ENCODE measurements at places on chromosomes 1 and 21. TPM values are rescaled to one million over a fixed set of nuclear protein-coding genes. Genes with fewer than 3 reads are reported as not detected.

DNA sequence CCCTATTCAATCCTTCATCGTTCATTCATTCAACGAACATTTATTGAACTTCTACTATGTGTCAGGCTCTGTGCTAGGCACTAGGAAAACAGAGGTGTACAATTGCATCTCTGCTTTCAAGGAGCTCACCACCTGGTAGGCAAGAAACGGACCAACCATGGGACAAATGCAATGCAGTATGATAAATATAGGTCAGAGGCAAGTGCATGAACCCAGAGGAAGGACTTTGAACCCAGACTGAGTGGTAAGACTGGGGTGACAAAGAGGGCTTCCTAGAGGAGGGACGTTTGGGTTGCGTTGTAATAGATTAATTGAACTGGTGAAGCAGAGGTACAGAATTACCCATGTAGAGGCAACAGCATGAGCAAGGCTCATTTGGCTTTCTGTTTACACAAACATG is 16.4 kb downstream of the CD2 start:
- H3K4me3 ChIP-seq, result no peak overlapping the region
- no peak for DNase-seq
- no peaks in the 10 kb centered on the region for H3K27me3 ChIP-seq
- H3K36me3 ChIP-seq, result no peaks in the 10 kb centered on the region

- H3K27ac ChIP-seq, result no peak overlapping the region
- H3K4me3 ChIP-seq, result no peak overlapping the region
- no peaks in the 10 kb centered on the region for H3K36me3 ChIP-seq
- no peaks in the 10 kb centered on the region for H3K27me3 ChIP-seq
Observed at GRCh38 chr21:43808832-43809251, 19.5 kb downstream of the RRP1 start.

DNA sequence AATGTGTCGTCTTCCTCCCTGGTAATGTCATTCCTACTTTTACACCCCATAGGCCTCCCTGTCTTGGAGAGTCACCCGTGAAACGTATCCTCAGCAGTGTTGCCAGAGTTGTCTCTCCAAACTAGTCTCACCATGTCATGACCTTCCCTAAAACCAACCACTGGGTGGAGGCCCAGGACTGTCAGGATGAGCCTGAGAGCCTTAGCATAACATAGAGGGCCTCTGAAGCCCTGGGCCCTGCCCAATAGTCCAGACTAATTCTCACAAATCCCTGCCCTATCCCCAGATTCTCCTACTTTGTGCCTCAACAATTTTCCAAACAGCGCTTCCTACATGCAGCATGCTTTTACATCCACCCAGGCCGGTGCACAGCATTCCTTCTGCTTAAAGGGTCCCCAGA is 29.3 kb upstream of the HSD3B1 start:
- peaks cover 2% of the 10 kb centered on the region for H3K4me1 ChIP-seq
- H3K36me3 ChIP-seq, result no peaks in the 10 kb centered on the region
- H3K27ac ChIP-seq, result no peak overlapping the region
- H3K4me3 ChIP-seq, result no peak overlapping the region
- H3K27me3 ChIP-seq, result no peaks in the 10 kb centered on the region

The SHISA4 gene
- 61.9 TPM for total RNA-seq

GRCh38 chr21:37460196-37460595 is 93.6 kb downstream of the DYRK1A start:
- peaks cover 13% of the 10 kb centered on the region for H3K4me1 ChIP-seq
- no peaks in the 10 kb centered on the region for H3K27me3 ChIP-seq
- no peak overlapping the region for H3K4me3 ChIP-seq
- no peaks in the 10 kb centered on the region for H3K36me3 ChIP-seq
- DNase-seq, result no peak
- H3K27ac ChIP-seq, result no peak overlapping the region

The LCE3D gene
- total RNA-seq, result not detected

- no peaks in the 10 kb centered on the region for H3K36me3 ChIP-seq
- H3K27me3 ChIP-seq, result no peaks in the 10 kb centered on the region
- H3K4me3 ChIP-seq, result no peak overlapping the region
- peaks cover 7% of the 10 kb centered on the region for H3K4me1 ChIP-seq
- no peak for DNase-seq
- H3K27ac ChIP-seq, result no peak overlapping the region
Observed at GRCh38 chr21:37082375-37082774, 9.3 kb downstream of the TTC3 start.

DNA sequence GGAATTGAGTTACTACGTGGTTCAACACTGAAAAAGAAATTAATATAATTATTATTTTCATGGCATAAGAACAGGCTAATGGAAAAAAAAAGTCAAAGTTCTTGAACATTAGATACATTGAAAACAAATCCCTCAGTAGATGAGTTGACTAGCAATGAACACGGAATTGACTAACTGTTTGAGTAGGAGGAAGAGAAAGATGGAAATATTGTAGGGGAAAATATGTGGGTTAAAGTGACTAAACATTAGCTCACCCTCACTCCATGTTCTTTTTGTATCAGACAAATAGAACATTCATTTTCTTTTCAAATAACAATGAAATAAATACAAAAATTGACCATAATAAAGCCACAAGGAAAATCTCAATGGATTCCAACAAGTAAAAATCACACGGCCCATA is 84.3 kb downstream of the KCNK2 start:
- no peaks in the 10 kb centered on the region for H3K36me3 ChIP-seq
- H3K27ac ChIP-seq, result no peak overlapping the region
- DNase-seq, result no peak
- peaks cover 2% of the 10 kb centered on the region for H3K27me3 ChIP-seq
- H3K4me3 ChIP-seq, result no peak overlapping the region
- no peaks in the 10 kb centered on the region for H3K4me1 ChIP-seq

The NKAIN1 gene
- 0.51 TPM for total RNA-seq

GRCh38 chr1:151085953-151086559 is 15.5 kb downstream of the GABPB2 start:
- DNase-seq, result no peak
- H3K36me3 ChIP-seq, result no peaks in the 10 kb centered on the region
- no peaks in the 10 kb centered on the region for H3K4me1 ChIP-seq
- H3K27me3 ChIP-seq, result no peaks in the 10 kb centered on the region
- no peak overlapping the region for H3K4me3 ChIP-seq
- H3K27ac ChIP-seq, result no peak overlapping the region

The GNAT2 gene
- total RNA-seq, result not detected

DNA sequence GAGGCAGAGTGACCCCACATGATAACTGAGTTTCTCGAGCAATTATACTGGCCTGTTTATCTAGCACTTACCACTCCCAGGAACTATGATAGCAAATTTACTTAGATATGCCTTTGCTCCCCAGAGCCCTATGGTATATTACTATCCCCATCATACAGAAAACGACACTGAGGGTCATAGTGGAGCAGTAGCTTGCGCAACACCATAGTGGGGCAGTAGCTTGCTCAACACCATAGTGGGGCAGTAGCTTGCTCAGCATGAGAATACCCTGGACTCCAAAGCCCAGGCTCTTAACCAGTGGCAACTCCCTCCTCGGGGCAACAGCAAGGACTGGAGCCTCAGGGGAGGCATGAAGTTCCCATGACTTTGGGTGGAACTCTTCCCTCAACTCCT is 211.9 kb downstream of the NPHP4 start:
- no peak overlapping the region for H3K4me3 ChIP-seq
- no peaks in the 10 kb centered on the region for H3K4me1 ChIP-seq
- H3K27me3 ChIP-seq, result no peaks in the 10 kb centered on the region
- no peak for DNase-seq
- H3K36me3 ChIP-seq, result no peaks in the 10 kb centered on the region

DNA sequence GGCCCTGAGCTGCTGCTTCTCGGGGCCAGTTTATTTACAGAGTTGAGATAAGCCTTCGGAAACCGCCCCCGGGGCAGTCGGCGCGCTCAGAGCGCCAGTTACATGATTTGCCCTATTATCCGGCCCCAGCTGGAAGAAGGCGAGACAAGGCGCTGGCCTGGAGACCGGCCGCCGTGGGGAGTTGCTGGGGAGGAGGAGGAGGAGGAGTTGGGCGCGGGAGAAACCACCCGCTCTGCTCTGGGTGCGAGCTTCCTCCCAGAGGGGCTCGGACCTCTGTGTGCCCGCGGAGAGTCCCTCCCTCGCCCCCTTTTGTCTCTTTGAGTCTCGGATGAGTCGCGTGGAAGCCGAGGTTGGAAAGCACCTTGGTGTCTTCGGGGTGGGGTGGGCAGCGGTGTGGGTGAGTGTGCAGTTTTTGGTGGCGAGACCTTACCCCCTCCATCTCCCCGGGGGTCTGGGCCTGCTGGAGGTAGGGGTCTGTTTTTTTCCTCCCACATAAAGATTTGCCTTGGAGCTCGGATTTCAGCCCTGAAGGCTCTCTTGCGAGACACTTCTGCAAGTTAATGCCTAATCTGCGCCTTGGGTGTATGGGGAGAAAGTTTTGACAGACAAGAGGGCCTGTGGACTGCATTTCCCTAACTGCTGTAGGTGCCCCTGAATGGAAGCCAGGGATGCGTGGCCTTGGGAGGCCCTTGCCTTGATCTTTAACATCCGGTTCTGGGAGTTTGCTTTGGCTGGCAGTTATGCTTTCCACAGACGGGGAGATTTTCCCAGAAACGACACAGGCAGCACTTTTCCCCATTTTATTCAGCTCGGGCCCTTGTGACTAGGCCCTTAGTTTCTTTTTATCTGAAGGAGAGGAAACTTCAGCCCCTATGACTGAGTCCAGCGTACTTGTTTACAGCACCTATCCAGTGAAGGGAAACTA is 80.0 kb downstream of the NDUFS5 start:
- H3K36me3 ChIP-seq, result no peaks in the 10 kb centered on the region
- H3K27ac ChIP-seq, result peak overlapping the region; percentile 96
- no peaks in the 10 kb centered on the region for H3K27me3 ChIP-seq
- DNase-seq, result peak; percentile 35

DNA sequence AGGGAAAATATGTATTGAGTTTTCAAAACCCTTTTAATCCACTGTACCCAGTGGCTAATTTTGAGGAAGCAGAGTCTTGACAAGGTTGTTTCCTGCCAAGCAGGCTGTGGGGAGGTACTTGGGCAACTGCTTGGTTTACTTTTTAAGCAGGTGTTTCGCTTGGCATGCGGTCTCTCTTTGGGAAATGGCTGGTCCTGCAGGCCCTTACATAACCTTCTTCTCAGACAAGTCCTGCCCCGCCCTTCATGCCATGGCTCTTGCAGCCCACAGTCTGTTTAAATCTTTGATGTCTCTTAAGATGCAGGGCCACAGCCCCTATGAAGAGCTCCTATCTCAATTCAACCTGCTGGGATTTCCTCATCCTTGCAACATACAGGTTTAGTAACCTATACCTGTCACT is 36.0 kb upstream of the ABCD3 start:
- H3K27ac ChIP-seq, result no peak overlapping the region
- H3K27me3 ChIP-seq, result no peaks in the 10 kb centered on the region
- peak; percentile 83 for DNase-seq
- H3K4me3 ChIP-seq, result no peak overlapping the region
- peaks cover 3% of the 10 kb centered on the region for H3K4me1 ChIP-seq

DNA sequence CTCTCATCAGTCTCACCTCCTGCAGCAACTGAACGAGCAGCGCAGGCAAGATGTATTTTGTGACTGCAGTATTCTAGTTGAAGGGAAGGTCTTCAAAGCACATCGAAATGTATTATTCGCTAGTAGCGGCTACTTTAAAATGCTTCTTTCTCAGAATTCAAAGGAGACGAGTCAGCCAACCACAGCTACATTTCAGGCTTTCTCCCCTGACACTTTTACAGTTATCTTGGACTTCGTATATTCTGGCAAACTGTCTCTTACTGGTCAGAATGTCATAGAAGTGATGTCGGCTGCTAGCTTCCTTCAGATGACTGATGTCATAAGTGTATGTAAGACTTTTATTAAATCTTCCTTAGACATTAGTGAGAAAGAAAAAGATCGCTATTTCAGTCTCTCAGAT is 53.7 kb downstream of the ZBTB8A start:
- no peak overlapping the region for H3K27ac ChIP-seq
- DNase-seq, result no peak
- H3K4me1 ChIP-seq, result no peaks in the 10 kb centered on the region
- H3K36me3 ChIP-seq, result no peaks in the 10 kb centered on the region
- no peak overlapping the region for H3K4me3 ChIP-seq

DNA sequence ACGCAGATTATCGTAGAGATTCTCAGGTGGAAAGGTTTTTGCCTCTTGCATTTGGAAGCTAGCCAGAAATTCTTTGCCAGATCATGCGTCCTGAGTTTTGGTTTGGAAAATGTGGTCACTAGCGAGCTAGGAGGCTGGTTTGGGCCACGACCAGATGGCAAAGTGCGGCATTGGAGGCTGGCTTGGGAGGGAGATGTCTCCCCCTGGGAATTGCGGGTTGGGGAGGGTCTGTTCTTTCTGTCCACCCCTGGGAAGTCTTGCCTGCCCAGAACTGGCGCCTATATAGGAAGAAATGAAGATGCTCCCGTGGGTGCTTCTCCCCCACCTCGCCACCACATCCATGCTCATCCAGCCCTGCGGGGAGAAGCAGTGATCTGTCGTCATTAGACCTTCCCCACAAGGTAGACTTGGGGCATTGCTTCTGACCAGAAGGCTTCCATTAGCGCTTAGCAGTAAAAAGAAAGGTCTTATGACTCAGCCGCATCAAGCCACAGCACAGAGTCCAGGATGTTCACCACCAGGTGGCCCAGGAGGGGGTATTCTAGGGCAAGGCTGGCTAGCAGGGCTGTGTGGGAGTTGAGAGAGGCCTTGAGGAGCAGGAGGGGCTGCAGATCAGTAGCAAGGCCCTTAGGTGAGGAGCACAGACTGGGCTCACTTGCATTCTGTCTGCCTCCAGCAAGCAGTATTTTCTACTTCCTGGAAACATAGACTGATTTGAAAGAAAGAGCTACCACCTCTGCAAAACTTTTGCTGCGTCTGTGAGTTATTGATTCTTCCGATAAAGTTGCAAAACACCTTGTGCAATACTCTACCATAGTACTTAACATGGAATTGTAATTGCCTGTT is 1.5 kb upstream of the PTP4A2 start:
- DNase-seq, result no peak
- H3K4me1 ChIP-seq, result peaks cover 4% of the 10 kb centered on the region
- no peak overlapping the region for H3K4me3 ChIP-seq
- no peaks in the 10 kb centered on the region for H3K36me3 ChIP-seq
- no peaks in the 10 kb centered on the region for H3K27me3 ChIP-seq

DNA sequence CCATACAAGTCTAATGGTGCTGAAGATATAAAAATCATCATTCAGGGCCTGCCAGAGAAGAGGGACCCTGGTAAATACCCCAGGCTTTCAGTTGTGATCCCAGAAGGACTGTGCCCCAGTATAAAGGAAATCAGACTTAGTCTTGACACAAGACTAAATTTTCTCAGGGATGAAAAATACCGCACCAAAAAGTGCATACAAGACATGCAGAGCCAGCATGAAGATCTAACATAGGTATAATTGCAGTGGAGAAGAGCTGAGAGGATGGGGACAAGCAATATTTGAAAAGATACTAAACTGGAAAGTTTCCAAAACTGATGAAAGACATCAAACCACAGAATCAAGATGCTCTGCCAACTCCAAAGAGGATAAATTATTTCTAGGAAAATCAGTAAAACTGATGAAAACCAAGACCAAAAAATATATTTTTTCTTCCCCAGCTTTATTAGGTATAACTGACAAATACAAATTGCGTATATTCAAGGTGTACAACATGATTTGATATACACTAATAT is 17.7 kb upstream of the SIM2 start:
- H3K27me3 ChIP-seq, result no peaks in the 10 kb centered on the region
- no peak for DNase-seq
- H3K27ac ChIP-seq, result no peak overlapping the region
- no peaks in the 10 kb centered on the region for H3K4me1 ChIP-seq
- H3K4me3 ChIP-seq, result no peak overlapping the region
- H3K36me3 ChIP-seq, result no peaks in the 10 kb centered on the region

- H3K36me3 ChIP-seq, result no peaks in the 10 kb centered on the region
- no peak overlapping the region for H3K27ac ChIP-seq
- H3K27me3 ChIP-seq, result no peaks in the 10 kb centered on the region
- H3K4me3 ChIP-seq, result no peak overlapping the region
- no peak for DNase-seq
Observed at GRCh38 chr21:20306836-20307235, 691.4 kb upstream of the NCAM2 start.
